ENCODE measurements at places on chromosomes 12 and 14.

- DNase-seq = peak; percentile 81
These were observed 1.2 kb upstream of the NEMF start for GRCh38 chr14:49853572-49854375.

DNA sequence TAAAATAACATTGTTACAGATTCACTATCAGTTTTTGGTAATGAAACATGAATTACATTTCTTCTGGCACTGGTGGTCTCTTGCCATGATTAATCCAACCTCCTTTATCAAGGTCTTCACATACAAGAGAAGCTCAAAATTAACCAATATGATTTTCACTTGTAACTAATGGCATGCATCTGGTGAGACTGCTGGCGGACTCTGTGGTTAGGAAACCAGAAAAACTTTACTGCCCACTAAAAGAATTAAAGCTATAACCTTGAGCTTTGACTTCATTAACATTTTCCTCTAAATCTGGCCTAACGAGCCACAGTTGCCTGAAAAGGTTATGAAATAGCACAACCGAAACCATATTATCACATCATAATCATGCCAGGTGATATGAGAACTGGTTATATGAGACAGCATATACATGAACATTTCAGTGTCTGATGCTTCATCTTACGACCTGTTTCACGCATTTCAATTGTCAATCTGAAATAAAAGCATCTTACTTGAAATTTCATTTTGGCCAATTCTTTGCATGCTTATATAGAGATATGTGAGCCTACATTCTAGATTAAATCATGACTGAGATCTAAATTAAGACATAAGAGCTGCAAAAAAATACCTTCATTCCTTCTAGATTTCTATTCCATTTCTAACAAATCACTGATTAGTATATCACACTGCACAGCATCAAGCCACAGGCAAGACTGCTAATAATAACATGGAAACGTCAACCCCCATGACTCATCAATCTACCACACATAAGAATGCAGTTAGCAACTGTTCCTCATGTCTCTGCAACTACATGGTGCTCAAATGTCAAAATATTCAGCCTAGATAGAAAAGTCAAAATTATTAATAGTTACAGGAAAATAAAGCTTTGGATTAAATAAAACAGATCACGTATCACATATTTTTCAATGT, 89.3 kb downstream of the OSBPL8 start:
- DNase-seq = peak; percentile 63

DNA sequence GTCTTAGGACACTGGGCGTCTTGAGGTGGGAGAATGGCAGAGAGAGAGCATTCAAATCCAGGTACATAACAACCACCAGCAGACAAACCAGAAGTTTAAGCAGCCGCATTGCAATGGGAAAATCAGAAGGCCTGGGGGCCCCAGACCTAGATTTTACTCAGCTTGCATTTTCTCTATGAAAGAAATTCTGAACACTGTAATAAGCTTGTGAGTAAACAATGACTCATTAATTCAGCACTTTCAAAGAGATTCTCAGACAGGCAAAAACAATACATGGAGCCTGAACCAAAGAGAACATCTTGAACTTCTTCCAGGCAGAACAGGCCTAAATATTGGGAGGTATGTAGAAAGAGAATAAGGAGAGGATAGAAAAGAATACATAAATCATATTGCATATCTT, 69.8 kb upstream of the IFNG-AS1 start:
- DNase-seq = no peak

- DNase-seq = peak; percentile 51
These were observed 87.4 kb downstream of the OTOGL start for GRCh38 chr12:80186727-80187217.

GRCh38 chr14:46488374-46488773, 163.2 kb downstream of the RPL10L start:
- no peak for DNase-seq

- peak; percentile 9 for DNase-seq
These were observed 980 bp downstream of the INTS13 start for GRCh38 chr12:26936559-26937442.

- DNase-seq = no peak
These were observed 6.3 kb downstream of the IPO4 start for GRCh38 chr14:24182110-24182882.

GRCh38 chr14:64265222-64265621, 28.9 kb downstream of the ESR2 start:
- DNase-seq = no peak

- no peak for DNase-seq
These were observed 33.0 kb upstream of the TSPAN9 start for GRCh38 chr12:3044141-3044630.

- DNase-seq = no peak
These were observed at the start of gene NPC2 for GRCh38 chr14:74492776-74493342. TSS of gene NPC2 (minus strand) at chr14:74493305. CDS start at chr14:74493274, 31 bp downstream.

GRCh38 chr12:3592856-3593625, 102.0 kb downstream of the PRMT8 start:
- no peak for DNase-seq

All from G401 (cell line).